Prostate gland (tissue), 2 donors: ENCODE measurements at places on chromosomes 3 and 15. TPM values are rescaled to one million over a fixed set of nuclear protein-coding genes. Genes with fewer than 3 reads are reported as not detected.

- no peaks in the 10 kb centered on the region for H3K27me3 ChIP-seq
- peaks cover 51% of the 10 kb centered on the region for H3K36me3 ChIP-seq
- no peak for DNase-seq
- H3K4me3 ChIP-seq: no peak overlapping the region
Measured at GRCh38 chr3:49110780-49111179, 6.2 kb upstream of the QARS1 start.

- no peak overlapping the region for H3K4me3 ChIP-seq
- no peaks in the 10 kb centered on the region for H3K27me3 ChIP-seq
- H3K27ac ChIP-seq: no peak overlapping the region
- peaks cover 13% of the 10 kb centered on the region for H3K4me1 ChIP-seq
- no peaks in the 10 kb centered on the region for H3K36me3 ChIP-seq
Measured at GRCh38 chr3:45608885-45609284, 14.3 kb downstream of the LIMD1 start.

DNA sequence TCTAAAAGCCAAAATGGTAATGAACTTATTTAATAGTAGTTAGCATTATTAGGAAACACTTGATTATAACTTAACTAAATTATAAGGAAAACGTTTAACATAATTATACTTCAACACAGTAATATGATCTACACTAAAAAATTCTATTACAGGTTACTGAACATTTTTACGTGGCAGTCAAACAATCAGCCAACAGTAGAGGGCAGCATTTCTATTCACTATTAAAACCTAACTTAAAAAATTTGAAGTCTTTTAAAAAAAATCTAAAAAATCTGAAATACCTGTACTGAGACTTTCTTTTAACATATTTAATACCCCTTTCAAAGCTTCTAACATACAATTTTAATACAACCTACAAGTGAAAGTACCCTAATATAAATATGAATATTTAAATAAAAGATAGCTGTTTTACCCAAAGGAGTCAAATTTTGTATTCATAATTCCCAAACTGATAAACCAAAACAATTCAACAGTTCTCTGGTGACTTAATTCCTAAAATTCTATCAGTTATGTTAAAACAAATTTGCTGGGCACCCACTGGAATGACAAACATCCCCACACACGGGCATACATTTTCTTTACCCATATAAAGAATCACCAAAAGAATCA is 41.5 kb downstream of the DLG1 start:
- H3K4me1 ChIP-seq: no peaks in the 10 kb centered on the region
- no peaks in the 10 kb centered on the region for H3K36me3 ChIP-seq
- H3K4me3 ChIP-seq: no peak overlapping the region
- no peaks in the 10 kb centered on the region for H3K27me3 ChIP-seq
- DNase-seq: peak; percentile 39
- H3K27ac ChIP-seq: no peak overlapping the region

GRCh38 chr3:155958676-155959075 is 88.2 kb downstream of the GMPS start:
- no peaks in the 10 kb centered on the region for H3K36me3 ChIP-seq
- no peak for DNase-seq
- H3K27me3 ChIP-seq: no peaks in the 10 kb centered on the region
- no peak overlapping the region for H3K4me3 ChIP-seq

- no peak overlapping the region for H3K27ac ChIP-seq
- no peaks in the 10 kb centered on the region for H3K4me1 ChIP-seq
- H3K4me3 ChIP-seq: no peak overlapping the region
- no peak for DNase-seq
- H3K27me3 ChIP-seq: peaks cover 7% of the 10 kb centered on the region
Measured at GRCh38 chr3:127342735-127343134, 54.9 kb upstream of the PRR20G start.

DNA sequence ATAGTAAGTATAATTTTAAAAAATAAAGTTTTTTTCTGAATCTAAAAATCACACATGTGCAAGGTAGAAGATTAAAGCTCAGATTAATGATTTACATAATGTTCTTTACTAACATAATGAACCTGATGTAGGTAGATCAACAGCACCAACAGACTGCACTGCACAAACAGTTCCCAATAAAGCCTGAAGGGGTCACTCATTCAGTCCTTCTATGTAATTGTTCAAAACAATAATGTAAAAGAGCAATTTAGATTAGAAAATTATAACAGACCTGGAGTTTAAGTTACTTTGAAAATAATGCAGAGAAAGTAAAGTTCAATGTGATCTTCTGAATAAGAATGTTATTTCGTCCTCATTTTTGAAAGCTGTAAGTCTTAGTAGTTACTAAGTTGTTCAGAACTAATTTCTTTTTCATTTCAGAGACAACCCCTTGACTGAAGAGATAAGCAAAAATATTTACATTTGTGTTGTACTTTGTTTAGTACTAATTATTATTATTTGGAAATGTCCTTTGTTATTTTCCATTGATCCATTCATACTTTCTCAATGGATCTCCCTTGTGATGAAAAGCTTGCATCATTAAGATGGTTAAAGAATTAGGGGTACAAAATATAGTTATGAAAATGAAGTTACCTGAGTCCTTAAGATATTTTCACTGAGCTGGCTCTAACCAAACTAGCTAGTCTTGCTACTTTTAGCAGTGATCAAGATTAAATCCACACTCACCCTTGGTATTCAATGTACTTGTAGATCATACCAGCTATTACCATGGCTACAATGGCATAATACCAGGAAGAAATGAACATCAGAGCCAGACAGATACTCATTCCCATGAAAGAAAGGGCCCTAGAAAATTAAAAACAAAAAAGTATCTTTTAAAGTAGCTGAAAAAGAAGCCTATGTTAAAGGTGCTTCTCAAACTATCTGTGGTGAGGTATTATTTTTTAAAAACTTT is 16.8 kb downstream of the EMC4 start:
- DNase-seq: no peak
- no peaks in the 10 kb centered on the region for H3K4me1 ChIP-seq
- no peaks in the 10 kb centered on the region for H3K36me3 ChIP-seq
- no peaks in the 10 kb centered on the region for H3K27me3 ChIP-seq

DNA sequence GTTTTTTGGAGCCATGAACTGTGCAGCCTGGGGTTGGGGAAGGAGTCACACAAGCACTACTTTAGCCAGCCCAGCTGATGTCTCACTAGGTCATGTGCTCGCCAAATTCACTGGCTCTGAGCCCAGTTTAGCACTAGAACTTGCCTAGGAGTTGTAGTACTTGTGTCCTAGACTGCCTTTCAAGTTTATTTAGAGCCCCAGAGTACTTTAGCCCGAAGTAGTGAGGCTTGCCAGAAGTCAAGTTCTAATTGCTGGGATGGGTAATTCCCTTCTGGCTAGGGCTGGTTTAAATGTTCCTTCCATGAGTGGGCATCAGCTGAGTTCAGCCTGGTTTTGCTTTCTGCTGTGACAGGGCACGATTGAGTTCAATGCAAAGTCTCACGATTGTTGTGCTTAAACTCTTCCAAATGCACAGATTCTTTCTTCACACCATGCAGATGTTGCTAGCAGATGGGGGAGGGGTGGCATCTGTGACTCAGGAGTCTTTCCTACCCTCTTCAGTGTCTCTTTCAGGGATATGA is 228.2 kb upstream of the ZPLD1 start:
- H3K27me3 ChIP-seq: no peaks in the 10 kb centered on the region
- H3K36me3 ChIP-seq: no peaks in the 10 kb centered on the region
- no peak overlapping the region for H3K27ac ChIP-seq
- no peak overlapping the region for H3K4me3 ChIP-seq
- DNase-seq: no peak
- H3K4me1 ChIP-seq: no peaks in the 10 kb centered on the region

- H3K36me3 ChIP-seq: no peaks in the 10 kb centered on the region
- H3K4me1 ChIP-seq: peaks cover 6% of the 10 kb centered on the region
- DNase-seq: no peak
- no peak overlapping the region for H3K27ac ChIP-seq
Measured at GRCh38 chr3:32818229-32818969, 602 bp downstream of the TRIM71 start.

GRCh38 chr15:29776859-29777258 is 45.4 kb downstream of the TJP1 start:
- no peak overlapping the region for H3K27ac ChIP-seq
- DNase-seq: no peak
- no peaks in the 10 kb centered on the region for H3K4me1 ChIP-seq
- no peaks in the 10 kb centered on the region for H3K36me3 ChIP-seq
- H3K27me3 ChIP-seq: no peaks in the 10 kb centered on the region
- H3K4me3 ChIP-seq: no peak overlapping the region

GRCh38 chr3:151305775-151306151 is 10.9 kb downstream of the GPR87 start:
- no peak overlapping the region for H3K4me3 ChIP-seq
- H3K27ac ChIP-seq: peak overlapping the region; percentile 30
- H3K36me3 ChIP-seq: no peaks in the 10 kb centered on the region
- DNase-seq: no peak

The PLSCR2 gene
- total RNA-seq: not detected

The CACNA2D2 gene
- 9.1 TPM for total RNA-seq

The SPINT1 gene
- total RNA-seq: 295 TPM

The EOGT gene
- 40.4 TPM for total RNA-seq

The BCL2A1 gene
- 0.57 TPM for total RNA-seq

The SCG5 gene
- 0.96 TPM for total RNA-seq
